COR-L47 (cell line): ENCODE measurements at places on chromosomes 3 and 15.

DNA sequence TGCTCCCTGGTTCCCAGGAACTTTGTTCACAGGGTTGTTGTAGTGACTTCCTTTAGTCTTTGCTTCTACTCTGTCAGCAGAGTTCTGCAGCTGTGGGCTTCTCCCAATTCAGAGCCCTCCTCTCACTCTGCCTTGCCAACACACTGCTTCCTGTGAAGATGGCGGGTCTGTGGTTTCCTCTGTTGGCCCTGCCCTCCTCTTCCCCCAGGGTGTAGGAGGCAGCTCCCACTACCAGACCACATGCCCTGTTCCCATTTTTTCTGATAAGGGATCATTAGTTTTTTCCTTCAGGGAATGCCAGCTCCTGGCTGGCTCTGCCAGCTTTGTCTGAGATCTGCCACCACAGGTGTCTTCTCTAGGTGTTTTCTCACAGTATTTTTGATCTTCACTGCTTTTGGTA lies 12.7 kb downstream of the SPSB4 start:
- no peak for DNase-seq

- DNase-seq, result no peak
Observed at GRCh38 chr3:74599564-74599963, 14.9 kb downstream of the CNTN3 start.

GRCh38 chr3:4375911-4376310 lies 72.7 kb downstream of the SETMAR start:
- no peak for DNase-seq

GRCh38 chr3:25589104-25589782 lies 75.5 kb downstream of the TOP2B start:
- no peak for DNase-seq

- no peak for DNase-seq
Observed at GRCh38 chr3:17986348-17986816, 244.0 kb upstream of the TBC1D5 start.
